ENCODE measurements at places on chromosomes 4 and X. TPM values are rescaled to one million over a fixed set of nuclear protein-coding genes. Genes with fewer than 3 reads are reported as not detected.
A peak's percentile ranks its signal among the peaks of the same experiment; 100 is the strongest.

- no peak for DNase-seq
These were observed 325.8 kb upstream of the GALNT7 start for GRCh38 chr4:172842779-172843178.

DNA sequence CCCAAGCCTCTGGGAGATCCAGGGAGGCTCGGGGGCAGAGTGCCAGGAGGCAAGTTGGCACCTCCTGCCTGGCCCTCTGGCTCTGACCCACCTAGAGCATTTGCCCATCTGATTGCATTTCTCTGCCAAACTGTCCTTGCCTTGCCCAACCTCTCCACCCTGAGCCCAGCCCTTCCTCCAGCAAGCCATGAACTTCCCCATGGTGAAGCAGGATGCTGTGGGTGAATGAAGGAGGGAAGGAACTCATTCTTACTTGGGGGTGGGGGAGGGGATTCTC, 9.3 kb upstream of the CNGA2 start:
- DNase-seq: no peak

TMEM156 gene
- total RNA-seq: under 0.01 TPM

DNA sequence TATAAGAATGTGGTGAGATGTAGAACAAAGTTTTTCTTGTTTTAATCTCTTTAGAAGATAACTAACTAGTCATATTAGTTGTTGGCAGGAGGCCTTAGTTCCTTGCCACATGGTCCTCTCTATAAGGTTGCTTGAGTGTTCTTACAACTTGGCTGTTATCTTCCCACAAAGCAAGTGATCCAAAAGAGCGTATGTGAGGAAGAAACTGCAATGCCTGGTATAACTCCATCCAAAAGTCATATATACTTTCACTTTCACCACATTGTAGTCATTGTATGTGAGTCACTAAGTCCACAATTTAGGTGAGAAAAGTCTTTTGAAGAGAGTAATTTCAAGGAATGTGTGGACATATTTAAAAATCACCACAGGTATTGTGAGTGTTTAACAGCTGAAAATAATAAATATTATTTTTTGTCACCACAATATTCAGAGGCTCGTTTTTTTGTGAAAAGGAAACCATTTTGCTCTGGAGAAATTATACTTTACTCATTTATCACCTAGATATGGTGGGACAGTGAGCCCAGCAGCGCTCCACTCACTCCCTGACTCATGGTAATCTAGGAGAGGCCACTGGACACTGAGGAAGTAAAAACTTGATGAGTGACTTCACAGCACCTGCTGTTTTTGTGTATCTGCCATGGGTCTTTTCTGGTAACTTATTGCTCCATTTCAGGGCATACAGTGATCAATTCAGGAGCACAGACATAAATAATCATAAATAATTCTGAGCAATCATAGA, 369.4 kb upstream of the NDST3 start:
- no peak for DNase-seq

- peak; percentile 48 for DNase-seq
These were observed 49.7 kb upstream of the GAB1 start for GRCh38 chr4:143286701-143287571.

Data from fibroblast of villous mesenchyme (primary cell).